Activated naive CD8-positive, alpha-beta T cell treated with anti-CD3 and anti-CD28 coated beads, Interleukin-2, amount 50 U/mL, for 24 hours (primary cell): ENCODE measurements at places on chromosomes 5 and 9.
A peak's percentile ranks its signal among the peaks of the same experiment; 100 is the strongest.

GRCh38 chr5:126925482-126925881, 104.9 kb downstream of the MARCHF3 start:
- DNase-seq: no peak

DNA sequence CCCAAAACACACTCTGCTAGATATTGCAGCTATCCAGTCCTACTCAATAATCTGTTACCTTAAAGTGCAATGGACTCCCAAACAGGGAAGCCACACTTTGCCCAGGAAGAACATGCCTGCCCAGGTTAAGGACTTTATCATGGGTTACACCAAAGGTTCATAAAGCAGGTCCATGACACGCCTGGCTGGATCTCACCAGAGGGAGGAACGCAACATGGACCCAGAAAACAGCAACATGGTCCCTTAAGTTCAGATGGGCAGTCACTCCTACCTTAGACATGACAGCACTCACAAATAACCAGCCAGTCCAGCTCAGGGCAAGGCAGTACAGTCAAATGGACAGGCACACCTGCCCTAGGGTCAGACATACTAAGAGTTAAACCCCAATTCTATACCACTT, 3.8 kb downstream of the P4HA2 start:
- DNase-seq: no peak

DNA sequence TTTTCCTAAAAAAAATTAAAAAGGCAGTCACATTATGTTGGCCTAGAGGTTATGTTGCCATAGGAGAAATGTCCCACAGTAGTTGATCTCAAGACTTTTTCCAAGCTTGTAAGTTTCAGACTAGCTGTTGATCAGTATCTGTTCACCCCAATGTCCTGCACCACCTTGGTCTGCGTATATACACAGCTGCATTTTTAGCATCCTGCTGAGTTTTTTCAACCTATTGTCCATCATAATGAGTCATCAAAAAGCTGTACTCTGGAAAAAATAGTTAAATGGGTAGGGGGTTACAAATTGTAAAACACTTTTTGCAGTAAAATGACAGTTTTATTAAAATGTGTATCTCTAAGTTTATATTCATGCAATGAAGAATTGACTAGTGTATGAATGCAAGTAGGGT, 53.2 kb upstream of the TMEM171 start:
- DNase-seq: no peak

- no peak for DNase-seq
Measured at GRCh38 chr5:38329132-38329715, 70.9 kb downstream of the EGFLAM start.

- no peak for DNase-seq
Measured at GRCh38 chr9:83419961-83420360, 118.2 kb downstream of the FRMD3 start.

GRCh38 chr5:133665571-133665970, 53.2 kb upstream of the FSTL4 start:
- no peak for DNase-seq

DNA sequence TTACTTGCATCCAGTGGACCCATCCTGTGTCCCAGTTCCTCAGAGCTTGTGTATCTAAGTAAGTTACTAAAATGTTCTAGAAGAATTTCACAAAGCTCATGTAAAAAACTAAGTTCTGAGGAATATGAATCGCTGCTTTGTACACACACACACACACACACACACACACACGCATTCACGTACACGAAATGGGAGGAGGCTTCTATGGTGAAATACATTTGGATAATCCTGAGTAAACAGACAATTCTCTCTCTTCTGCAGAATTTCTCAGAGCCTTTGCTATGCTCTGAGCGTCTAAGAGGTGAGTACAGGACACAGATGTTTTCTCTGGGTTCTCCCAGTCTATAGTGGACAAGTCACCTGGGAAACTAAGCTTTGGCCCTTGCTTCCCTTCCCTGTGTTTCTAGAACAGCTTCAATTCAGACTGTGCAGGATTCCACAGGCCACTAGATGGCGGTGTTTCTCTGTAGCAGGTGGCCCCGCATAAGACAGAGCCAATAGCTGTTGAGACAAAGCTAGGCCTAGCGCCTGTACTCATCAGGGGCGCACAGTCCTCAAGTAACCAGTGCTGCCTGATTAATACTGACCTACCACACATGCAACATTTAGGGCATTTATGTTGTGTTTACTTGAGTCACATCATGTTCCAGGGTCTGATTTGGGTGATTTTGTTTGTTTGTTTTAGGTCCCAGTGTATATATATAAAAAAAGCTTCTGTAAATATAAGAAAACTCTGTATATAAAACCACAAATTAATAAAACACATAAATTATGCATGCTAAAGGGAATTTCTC, 114.8 kb downstream of the LIFR start:
- peak; percentile 83 for DNase-seq

DNA sequence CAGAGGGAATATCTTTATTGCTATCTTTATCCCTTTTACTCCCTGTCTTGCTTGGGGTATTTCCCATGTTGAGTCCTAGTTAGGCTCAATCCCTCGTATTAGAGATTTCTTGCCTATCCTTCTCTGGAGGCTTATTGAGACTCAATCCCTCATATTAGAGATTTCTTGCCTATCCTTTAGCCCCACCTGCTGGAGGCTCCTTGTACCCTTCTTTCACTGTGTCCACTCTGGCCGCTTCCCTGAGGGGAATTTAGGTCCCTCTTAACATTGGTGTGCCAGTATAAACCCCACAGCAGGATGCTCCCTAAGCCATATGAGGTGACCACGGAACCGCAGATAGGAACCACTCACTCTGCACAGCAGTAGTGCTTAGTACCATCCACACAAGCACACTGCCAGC, 110.7 kb upstream of the MAMDC2 start:
- DNase-seq: no peak

GRCh38 chr5:178357678-178358077, 125.1 kb upstream of the PHYKPL start:
- no peak for DNase-seq

DNA sequence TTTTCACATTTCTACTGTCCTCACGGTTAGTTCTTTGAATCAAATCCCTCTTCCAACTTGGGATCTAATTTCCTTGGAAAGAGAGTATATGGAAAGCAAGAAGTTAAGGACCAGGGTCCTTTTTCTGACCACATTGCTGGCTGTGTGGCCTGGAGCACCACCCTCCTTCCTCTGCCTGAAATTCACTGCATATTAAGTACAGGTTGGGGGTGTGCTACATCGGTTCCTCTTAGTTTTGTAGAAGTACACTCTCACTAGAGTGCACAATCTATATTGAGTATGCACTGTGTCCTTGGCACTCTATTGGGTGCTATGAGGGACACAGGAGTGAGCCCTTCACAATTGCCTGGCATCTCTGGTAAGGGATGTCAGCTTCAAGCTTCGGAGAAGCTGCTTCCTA, 53.8 kb upstream of the KLF9 start:
- DNase-seq: no peak

- DNase-seq: no peak
Measured at GRCh38 chr9:135108831-135109510, 21.5 kb downstream of the OLFM1 start.

DNA sequence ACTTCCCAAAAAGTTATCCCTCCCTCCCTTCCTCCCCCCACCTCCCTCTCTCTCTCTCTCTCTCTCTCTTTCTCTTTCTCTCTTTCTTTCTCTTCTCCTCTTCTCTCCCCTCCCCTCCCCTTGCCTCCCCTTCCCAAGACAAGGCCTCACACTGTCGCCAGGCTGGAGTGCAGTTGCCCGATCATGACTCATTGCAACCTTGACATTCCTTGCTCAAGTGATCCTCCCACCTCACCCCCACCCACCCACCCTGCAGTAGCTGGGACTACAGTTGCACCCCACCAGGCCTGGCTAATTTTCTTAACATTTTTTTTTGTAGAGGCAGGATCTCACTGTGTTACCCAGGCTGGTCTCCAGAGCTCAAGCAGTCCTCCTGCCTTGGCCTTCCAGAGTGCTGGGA, 32.8 kb downstream of the VPS13A start:
- DNase-seq: no peak

DNA sequence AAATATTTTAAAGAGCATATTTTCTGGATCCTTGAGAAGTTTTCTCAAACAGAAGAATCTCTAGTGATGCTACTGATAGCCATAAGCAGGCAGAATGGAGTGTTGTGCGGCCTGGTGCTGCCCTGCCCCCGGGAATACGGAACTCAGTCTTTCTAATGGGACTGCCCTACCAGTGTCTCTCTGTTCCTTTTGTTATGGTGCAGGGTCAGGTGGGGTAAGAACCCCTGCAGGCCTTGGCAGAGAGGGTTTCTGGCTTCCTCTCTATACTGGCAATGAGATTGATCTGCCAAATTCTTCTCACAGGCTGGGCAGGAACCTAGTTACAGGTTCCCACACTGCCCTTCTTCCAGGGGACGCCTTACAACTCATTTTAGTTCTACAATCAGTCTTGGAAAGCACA, 2.6 kb downstream of the IL5 start:
- DNase-seq: no peak

GRCh38 chr9:135584934-135585333, 23.4 kb downstream of the PAEP start:
- DNase-seq: no peak

DNA sequence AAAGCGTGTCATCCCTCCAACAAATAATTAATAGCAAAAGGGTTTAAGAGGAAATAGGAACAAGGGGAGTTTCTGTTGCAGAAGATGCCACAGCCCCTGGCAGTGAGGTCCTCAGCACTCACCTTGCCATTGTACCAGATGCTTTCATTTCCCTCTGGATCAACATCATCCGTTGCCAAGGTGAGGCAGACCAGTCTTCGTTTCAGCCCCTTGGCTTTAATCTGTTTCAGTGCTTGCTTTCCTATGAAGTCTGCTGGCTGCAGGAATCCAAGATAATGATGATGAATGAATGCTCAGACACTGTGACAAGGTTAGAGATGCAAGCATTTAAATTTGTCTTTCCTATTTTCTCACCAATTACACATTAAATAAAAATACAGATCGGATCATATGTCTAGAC, 20.0 kb upstream of the ARSB start:
- no peak for DNase-seq

- no peak for DNase-seq
Measured at GRCh38 chr9:13552606-13553215, 273.2 kb upstream of the MPDZ start.

DNA sequence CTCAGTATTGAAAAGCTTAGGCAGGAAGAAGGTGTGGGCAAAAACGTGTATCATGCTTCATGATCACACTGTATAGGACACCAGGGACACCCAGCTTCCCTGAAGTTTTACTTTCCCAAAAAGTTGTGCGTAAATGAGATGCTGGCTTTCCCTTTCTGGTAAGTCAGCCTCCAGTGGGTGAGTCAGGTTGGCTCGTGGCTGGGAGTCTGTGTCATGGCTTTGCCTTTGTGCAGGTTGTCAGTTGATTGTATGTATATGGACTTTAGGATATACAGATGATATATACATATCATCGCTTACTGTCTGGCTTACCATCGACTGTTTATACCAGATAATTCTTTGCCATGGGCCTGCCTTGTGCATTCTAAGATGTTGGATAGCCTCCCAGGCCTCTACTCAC, 34.2 kb downstream of the ADRB2 start:
- DNase-seq: no peak

- no peak for DNase-seq
Measured at GRCh38 chr9:13284011-13284410, 4.5 kb upstream of the MPDZ start.

DNA sequence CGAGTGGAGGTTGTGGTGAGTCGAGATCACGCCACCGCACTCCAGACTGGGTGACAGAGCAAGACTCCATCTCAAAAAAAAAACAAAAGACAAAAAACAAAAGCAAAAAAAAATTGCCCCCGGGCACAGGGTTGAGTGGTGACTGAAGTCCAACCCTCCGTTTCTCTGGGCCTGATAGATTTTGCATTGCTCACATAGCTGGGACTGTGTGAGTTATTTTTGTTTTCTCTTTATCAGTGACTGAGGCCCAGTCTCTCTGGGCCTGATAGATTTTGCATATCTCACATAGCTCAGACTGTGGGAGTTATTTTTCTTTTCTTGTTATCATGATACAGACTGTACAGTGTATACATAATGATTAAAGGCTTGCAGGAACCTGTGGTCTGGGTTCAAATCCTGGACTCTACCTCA, 2.6 kb upstream of the SLC28A3 start:
- no peak for DNase-seq
